ENCODE measurements at places on chromosomes 7 and 10. TPM values are rescaled to one million over a fixed set of nuclear protein-coding genes. Genes with fewer than 3 reads are reported as not detected.

GRCh38 chr7:68014031-68014736 lies 1017.6 kb downstream of the TYW1 start:
- no peaks in the 10 kb centered on the region for H3K27me3 ChIP-seq
- H3K27ac ChIP-seq = no peak overlapping the region
- peaks cover 3% of the 10 kb centered on the region for H3K4me1 ChIP-seq
- DNase-seq = no peak

- H3K4me1 ChIP-seq = peaks cover 2% of the 10 kb centered on the region
- peak overlapping the region; percentile 43 for H3K27ac ChIP-seq
- no peaks in the 10 kb centered on the region for H3K27me3 ChIP-seq
Measured at GRCh38 chr10:96991313-96991841, 159.3 kb downstream of the LCOR start.

GRCh38 chr10:52453501-52453900 lies 139.4 kb downstream of the DKK1 start:
- DNase-seq = no peak
- H3K4me3 ChIP-seq = no peak overlapping the region
- H3K36me3 ChIP-seq = no peaks in the 10 kb centered on the region
- no peaks in the 10 kb centered on the region for H3K4me1 ChIP-seq
- no peak overlapping the region for H3K27ac ChIP-seq

BHLHA15 gene
- 0.10 TPM for polyA plus RNA-seq

GIMAP7 gene
- polyA plus RNA-seq = not detected

Measured in SK-N-SH (cell line).